ENCODE measurements at places on chromosomes 12 and 14.

- peak; percentile 83 for DNase-seq
Measured at GRCh38 chr14:77033622-77034589, 5.4 kb upstream of the IRF2BPL start.

GRCh38 chr14:23095196-23096108 lies at the start of gene C14orf119:
Gene C14orf119, plus strand, starts transcription at chr14:23095505. Its CDS starts 2,154 bp downstream, at chr14:23097659.
- no peak for DNase-seq

DNA sequence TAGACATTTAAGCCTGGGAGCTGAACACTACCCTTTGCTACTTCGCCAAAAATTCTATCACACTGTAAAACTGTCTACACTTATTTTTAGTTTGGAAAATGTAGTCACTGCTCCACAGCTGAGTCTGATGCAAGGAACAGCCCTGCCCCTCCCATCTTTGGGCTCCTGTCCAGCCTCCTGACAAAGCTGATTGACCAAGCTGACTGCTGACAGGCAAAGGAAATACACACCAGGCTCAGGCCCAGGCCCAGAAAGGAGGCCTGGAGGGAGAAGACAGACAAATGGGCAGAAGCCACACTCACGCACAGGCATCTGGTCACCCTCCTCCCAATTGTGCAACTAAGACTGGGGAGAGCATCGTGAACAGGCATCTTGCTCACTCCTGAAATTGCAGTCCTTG lies 55.3 kb downstream of the ISCA2 start:
- no peak for DNase-seq

GRCh38 chr12:120928864-120929652 lies 24.9 kb upstream of the SPPL3 start:
- peak; percentile 90 for DNase-seq

GRCh38 chr12:69508621-69509020 lies 38.4 kb downstream of the FRS2 start:
- DNase-seq, result no peak

GRCh38 chr12:66548338-66549049 lies 130.4 kb downstream of the GRIP1 start:
- DNase-seq, result no peak

GRCh38 chr12:66697404-66697803 lies 18.5 kb upstream of the GRIP1 start:
- DNase-seq, result no peak

DNA sequence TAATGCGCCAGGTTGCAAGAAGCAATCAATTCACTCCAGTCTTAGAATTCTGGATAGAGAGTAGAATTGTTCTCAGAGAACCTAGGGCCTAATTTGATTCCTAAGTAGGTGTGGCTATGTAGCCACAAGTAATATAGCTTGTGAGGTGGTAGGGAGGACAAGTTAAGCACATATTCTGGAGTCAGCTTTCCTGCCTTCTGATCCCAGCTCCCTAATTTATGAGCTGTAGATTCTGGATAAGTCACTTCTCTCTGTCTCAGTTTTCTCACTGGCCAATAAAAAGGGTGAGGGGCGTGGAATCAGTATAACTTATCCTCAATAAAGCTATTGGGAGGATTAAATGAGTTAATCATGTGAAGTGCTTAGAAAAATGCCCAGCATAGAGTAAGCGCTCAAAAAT lies 3.0 kb upstream of the SNW1 start:
- no peak for DNase-seq

DNA sequence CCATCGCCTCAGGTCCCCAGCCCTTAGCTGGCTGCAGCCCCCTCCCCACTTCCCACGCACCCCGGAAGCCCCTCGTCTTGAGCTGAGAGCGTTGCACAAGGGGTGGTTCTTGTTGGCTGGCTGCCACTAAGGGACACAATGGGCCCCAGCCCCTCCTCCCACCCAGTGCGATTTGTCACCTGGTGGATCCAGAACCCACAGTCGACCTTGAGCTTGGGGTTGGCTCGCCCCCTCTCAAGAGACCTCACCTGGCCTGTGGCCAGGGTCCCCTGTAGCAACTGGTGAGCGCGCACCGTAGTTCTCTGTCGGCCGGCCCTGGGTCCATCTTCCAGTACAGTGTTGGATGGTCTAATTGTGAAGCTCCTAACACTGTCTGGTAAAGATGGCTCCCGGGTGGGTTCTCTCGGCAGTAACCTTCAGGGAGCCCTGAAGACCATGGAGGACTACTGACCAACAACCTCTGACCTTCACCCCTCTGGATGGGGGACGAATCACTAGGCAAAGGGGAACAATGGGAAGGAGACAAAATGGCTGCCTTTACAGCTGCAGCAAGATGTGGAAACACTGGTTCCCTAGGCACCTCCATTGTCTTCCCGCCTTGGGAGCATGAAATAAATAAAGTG lies 6.6 kb downstream of the PHB2 start:
- no peak for DNase-seq

DNA sequence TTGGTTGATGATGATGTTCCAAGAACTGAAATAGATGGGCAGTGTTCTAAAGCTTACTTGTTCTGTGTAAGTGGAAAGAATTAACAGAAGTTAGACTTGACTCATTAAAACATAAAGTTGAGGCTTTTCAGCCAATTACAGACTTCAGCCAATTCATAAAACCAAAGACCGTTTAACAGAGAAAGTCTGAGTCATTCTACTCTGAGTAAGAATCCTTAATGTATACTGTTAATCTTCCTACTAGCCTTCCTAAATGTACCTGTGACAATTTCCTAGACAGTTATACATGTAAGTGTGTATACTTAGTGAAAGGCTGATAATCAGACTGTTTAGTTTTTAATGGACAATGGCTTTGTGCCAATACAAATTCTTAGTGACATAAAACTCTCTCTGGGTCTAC lies 681.0 kb downstream of the RPL10L start:
- DNase-seq, result no peak

- no peak for DNase-seq
Measured at GRCh38 chr14:68270342-68270741, 450.8 kb downstream of the RAD51B start.

GRCh38 chr12:113244478-113244958 lies 23.3 kb downstream of the TPCN1 start:
- no peak for DNase-seq

DNA sequence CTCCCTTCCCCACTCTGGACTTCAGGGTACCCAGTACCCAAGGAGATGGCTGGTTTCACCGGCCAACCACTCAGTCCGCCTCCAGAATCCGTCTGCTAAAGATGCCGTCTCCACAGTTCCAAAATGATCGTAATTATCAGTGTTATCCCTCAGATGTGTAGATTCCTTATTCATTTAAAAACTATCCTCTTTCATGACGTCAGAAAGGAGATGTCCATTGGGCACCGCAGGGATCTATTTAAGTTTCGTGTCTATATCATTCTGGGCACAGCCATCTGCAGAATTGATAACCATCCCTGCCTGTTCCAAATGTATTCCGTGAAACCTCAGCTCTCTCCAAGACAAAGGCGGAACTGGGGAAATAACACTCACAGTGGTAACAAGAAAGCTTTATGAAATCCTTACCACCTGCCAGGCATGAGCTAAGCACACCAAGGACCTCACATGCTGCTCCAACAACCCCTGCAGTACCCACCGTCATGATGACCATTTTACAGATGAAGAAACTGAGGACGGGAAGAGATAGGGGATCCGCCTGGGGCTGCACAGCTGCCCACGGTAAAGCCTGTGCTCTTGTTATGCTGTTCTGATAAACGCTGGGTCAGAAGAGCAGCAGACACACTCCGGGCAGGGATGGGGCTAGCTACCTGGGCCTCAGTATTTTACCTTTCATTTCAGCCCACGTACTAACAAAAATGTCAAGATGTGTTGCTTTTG lies 90.0 kb downstream of the BCL11B start:
- DNase-seq, result no peak

GRCh38 chr14:88225721-88226120 lies 97.3 kb downstream of the KCNK10 start:
- no peak for DNase-seq

DNA sequence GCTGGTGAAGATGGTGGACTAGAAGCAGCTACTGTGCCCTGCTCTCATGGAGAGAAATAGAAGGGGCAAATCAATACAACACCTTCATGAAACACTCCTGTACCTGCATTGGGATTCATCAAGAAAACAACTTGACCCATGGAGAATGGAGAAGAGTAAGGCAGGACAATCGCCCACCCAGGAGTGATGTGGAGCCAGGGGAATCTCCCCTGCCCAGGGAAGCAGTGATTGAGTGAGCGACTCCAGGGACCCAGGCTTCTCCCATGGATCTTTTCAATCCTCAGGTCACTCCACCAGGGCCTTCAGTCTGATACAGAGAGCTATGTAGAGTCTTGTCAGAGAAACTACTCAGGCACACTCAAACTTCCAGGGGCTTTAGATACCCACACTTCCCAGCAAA lies 161.9 kb upstream of the DYRK2 start:
- no peak for DNase-seq

GRCh38 chr14:22506378-22506710 lies 82.7 kb downstream of the DAD1 start:
- no peak for DNase-seq

GRCh38 chr12:131250028-131250950 lies 296.6 kb downstream of the ADGRD1 start:
- no peak for DNase-seq

DNA sequence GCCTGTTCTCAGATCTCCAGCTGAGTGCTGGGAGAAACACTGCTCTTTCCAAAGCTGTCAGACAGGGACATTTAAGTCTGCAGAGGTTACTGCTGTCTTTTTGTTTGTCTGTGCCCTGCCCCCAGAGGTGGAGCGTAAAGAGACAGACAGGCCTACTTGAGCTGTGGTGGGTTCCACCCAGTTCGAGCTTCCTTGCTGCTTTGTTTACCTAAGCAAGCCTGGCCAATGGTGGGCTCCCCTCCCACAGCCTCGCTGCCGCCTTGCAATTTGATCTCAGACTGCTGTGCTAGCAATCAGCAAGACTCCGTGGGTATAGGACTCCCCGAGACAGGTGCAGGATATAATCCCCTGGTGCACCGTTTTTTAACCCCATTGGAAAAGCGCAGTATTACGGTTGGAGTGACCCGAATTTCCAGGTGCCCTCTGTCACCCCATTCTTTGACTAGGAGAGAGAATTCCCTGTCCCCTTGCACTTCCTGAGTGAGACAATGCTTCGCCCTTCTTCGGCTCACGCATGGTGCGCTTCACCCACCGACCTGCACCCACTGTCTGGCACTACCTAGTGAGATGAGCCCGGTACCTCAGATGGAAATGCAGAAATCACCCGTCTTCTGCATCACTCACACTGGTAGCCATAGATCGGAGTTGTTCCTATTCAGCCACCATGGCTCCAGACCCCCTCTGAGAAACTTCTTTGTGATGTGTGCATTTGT lies 650.3 kb upstream of the ALG10B start:
- DNase-seq, result no peak

DNA sequence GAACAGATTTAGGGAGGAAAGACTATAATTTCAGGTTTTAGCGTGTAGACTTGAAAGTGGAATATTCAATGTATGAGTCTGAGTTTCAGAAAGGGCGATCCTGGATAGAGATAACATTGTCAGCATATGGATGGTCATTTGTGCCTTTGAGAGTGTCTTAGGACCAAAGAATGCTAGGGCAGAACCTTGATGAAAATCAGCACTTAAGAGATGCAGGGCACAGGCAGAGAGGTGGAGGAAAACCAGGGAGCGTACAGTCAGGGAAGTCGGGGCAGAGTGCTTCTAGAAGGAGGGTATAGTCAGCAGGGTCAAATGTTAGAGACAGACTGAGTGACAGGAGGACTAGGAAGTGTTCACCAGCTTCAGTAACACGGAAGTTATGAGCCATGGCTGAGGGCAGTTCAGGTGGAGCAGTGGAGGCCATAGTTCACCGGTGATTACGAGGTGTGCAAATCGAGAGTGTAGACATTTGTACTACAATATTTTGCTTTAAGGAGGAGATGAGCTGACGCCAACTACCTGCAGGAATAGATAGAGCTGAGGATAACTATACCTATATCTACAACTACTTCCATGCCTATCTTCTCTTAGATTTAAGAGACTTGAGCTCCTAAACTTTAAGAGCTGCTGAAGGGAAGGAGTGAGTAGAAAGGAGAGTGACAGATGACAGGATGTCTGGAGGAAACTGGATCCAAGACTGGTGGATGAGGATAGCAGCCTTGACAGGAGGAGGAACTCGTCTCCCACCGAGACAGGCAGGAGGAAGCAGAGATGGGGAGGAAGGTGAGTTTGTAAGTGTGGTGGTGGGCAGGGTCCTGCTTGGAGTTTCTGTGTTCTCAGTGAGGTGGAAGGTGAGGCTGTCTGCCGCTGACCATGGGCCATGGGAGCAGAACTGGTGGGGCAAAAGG lies 6.5 kb downstream of the CBLN3 start:
- no peak for DNase-seq

- DNase-seq, result no peak
Measured at GRCh38 chr12:12432364-12432763, 75.5 kb downstream of the BORCS5 start.

DNA sequence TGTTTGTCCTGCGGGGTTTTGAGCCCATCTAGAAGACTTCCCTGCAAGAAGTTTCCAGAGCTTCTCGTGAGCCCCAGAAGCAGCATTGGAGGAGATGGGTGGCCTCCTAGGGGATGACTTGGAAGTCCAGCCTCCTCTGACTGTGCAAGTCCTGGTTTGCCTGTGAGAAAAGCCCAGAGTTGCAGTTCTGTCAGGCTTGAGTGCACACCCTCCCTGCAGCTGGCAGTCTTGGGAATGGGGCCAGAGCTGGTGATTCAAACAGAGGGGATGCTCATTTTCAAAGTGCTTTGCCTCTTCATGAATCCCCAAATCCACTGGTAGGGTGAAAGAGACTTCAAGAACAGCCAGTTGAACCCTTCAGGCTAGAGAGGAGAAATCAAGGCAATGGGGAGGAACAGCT lies 3.9 kb upstream of the PPP1R1A start:
- DNase-seq, result no peak

DNA sequence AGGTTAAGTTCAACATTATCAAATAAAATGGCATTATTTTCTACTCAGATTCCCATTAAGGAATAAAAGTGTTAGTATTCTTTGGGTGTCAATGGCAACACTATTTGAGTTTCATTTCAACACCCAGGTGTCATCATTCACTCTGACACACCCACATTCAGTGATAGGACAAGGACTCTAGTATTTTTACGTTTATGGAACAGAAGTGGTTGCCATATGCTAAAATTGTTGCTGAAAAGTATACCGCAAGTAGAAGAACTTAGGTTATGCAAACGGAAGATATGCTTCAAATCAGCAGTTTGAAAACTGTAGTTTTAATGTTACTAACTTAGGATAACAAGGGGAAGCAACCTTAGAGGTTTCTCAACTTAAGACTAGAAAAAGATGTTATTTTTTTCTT lies 20.0 kb upstream of the SGPP1 start:
- no peak for DNase-seq

GRCh38 chr14:95741038-95741490 lies 27.1 kb upstream of the TCL1A start:
- DNase-seq, result peak; percentile 66

GRCh38 chr12:43347026-43347425 lies 205.0 kb downstream of the ADAMTS20 start:
- DNase-seq, result no peak

Data from NCI-H510A (cell line).